NCI-H1105 (cell line): ENCODE measurements at places on chromosomes 13 and 19.

- DNase-seq, result no peak
Measured at GRCh38 chr13:101346161-101346560, 70.1 kb downstream of the NALCN start.

GRCh38 chr13:34361560-34361959 lies 543.6 kb downstream of the RFC3 start:
- DNase-seq, result no peak

DNA sequence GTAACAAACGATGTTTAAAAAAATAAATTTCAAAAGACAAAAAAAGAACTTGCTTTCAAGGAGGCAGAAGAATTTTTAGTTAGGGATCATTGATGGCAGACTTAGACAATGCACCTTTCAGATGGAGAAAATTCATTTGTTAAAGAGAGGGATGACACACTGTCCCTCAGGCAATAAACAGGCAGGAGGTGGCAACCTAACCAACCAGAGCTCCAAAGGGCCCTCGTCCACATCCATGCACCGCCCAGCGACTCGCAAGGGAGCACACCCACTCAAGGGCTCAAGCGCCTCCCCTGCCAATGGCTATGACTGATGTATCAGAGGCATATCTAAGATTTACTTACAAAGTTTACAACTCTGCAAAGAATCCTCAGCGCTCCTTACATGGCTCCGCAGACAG lies 81.9 kb downstream of the TUBGCP3 start:
- no peak for DNase-seq

DNA sequence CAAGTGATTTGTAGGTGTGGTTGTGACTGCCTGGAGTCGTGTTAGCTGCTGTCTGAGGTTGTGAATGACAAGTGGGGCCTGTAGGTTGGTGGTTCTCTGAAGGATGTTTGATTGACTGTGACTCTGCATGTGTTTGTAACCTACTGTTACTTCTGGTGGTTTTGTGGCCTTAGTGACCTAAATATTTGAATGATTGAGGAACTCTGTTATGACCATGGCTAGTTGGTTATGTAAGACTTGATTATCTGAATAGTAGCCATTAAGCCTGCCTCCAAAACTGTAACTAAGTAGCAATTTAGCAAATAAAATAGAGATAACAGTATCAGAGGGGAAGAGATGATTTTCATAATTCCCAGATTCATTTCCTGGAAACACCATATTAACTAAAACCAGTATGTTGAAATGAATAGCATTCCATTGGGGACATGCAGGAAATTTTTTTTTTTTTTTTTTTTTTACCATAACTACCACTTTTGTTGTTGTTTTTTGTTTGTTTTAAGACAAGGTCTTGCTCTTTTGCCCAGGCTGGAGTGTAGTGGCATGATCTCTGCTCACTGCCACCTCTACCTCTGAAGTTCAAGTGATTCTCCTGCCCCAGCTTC lies 865 bp downstream of the ZNF382 start:
- no peak for DNase-seq

DNA sequence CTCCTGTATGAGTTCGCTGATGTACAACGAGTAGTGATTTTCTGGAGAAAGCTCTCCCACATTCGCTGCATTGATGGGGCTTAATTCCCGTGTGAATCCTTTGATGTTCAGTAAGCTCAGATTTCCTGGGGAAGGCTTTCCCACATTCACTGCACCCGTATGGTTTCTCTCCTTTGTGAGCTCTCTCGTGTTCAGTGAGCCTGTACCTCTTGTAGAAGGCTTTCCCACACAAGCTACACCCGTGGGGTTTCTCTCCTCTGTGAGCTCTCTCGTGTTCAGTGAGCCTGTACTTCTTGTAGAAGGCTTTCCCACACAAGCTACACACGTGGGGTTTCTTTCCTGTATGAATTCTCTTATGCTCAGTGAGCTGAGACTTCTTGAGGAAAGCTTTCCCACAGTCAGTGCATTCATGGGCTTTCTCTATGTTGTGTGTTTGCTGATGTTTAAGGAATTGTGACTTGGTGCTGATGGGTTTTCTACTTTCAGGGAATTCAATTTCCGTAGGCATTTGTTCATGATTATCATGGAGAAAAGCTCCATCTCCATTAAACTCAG lies 3.5 kb upstream of the ZNF577 start:
- no peak for DNase-seq

GRCh38 chr19:3981736-3982681 lies 3.3 kb downstream of the EEF2 start:
- DNase-seq, result no peak

DNA sequence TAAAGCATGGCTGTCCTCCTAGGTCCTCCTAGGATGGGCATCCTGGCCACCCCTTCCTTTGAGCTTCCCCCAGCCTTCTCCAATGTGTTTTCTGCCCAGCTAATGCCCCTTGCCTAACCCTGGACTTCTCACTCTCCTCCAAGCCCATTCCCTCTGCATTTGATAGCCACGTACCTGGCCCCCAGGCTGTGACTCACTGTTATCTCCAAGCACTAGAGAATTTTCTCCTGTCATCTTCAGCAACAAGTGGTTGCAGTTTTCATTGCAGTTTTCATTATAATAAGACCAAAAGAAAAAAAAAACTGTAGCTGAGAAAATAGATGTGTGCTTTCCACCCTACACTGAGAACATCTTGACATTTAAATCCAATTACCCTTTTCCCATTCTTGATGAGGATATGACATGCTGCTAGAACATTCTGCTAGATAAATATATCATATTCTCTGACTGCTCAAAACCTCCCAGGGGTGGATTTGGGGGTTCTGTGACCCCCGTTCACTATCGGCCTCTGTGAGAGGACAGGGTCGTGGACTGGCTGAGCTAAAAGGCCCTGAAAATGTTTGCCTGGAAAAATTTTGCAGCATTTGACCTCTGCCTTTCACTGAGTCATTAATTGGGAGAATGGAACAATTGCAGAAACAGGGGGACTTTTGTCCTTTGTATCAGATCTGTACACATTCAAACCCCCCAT lies 58.8 kb upstream of the KCTD15 start:
- no peak for DNase-seq

DNA sequence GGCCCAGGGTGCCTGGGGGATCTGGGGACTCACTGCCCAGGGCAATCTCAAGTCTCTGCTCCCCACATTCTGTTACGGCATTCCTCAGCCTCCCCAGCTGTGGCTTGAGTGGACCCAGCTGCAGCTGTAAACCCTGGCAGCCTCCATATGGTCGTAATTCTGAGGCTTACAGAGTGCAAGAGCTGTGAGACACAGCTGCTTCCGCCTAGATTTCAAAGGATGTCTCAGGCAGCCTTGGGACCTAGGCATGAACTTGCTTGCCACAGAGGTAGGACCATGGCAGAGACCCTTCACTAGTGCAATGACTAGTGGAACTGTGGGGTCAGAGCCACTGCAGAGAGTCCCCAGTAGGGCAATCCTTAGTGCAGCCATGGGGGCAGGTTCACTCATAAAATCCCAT lies 297.5 kb downstream of the ENOX1 start:
- no peak for DNase-seq

GRCh38 chr19:1799695-1800342 lies 12.3 kb downstream of the ATP8B3 start:
- peak; percentile 31 for DNase-seq

DNA sequence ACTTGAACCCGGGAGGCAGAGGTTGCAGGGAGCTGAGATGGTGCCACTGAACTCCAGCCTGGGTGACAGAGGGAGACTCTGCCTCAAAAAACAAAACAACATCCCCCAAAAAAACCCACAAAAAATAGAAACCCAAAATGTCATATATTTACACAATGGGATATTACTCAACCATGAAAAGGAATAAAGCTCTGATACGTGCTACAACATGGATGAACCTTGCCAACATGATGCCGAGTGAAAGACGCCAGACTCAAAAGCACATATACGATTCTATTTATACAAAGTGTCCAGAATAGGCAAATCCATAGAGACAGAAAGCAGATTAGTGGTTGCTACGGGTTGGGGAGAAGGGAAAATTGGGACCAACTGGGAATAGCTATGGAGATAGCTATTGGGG lies 2.1 kb upstream of the TPRX1 start:
- DNase-seq, result no peak

GRCh38 chr13:99214232-99214631 lies 13.6 kb downstream of the UBAC2 start:
- DNase-seq, result no peak

- DNase-seq, result no peak
Measured at GRCh38 chr19:10826846-10827245, 9.2 kb downstream of the TMED1 start.

- DNase-seq, result no peak
Measured at GRCh38 chr13:92901739-92902138, 324.9 kb upstream of the GPC6 start.

DNA sequence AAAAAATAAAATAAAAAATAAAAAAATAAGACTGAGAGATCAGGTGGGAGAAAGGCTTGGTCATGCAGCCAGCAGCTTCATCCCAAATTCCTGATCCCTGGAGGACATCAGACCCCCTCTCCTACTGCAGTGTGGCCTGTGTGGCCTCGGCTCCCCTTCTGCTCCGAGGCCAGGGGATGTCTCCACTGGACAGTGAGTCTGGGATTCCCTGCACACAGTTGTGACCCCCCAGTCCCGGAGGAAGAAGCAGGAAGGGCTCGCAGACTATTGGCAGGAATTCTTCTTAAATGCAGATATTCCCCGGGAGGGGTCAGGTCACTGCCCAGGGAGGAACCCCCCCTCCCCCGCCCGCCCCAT lies 41.9 kb downstream of the ZNF627 start:
- no peak for DNase-seq

- no peak for DNase-seq
Measured at GRCh38 chr19:27779954-27780353, 1433.0 kb downstream of the UQCRFS1 start.

- no peak for DNase-seq
Measured at GRCh38 chr13:44052780-44053184, 173.1 kb downstream of the LACC1 start.

GRCh38 chr19:39183104-39183503 lies 13.7 kb upstream of the NCCRP1 start:
- DNase-seq, result no peak

GRCh38 chr19:6373813-6374108 lies 1.2 kb downstream of the ALKBH7 start:
- DNase-seq, result no peak

DNA sequence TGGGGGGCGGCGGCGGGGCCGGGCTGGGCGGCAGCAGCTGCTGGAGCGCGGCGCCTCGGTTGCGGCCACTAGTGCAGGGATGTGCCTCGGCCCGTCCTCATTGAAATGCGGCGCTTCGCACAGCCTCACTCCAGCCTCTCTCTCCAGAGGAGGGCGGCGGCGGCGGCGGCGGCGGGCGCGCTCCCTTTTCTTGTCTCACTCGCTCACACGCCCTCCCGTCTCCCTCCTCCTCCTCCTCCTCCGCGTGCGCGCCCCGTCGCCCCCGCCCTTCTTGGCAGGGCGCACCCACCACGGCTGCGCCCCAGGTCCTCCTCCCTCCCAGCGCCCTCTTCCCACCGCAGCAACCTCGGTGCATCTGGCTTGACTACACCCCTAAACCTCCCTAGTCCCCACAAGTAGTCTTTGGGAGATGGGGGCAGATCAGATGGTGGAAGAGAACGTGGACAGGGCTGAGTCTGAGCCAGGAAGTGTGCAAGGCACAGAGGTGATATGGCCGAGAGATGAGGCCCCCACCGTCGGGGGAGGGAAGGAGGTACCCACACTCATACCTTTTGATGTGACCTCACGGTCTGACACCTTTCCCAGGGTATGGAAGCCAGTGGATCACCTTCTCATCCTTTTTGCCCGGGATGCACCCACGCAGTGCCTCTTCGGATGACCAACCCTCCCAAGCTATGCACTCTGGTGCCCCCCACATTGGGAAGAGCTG lies at the start of gene DCLK1:
Gene DCLK1 (minus strand): TSS at position 161 of the 709 bp plus-strand sequence.
- DNase-seq, result peak; percentile 62

- DNase-seq, result no peak
Measured at GRCh38 chr19:48663667-48664066, 9.2 kb downstream of the NTN5 start.

GRCh38 chr13:102033386-102033785 lies 368.5 kb downstream of the FGF14 start:
- DNase-seq, result no peak

- peak; percentile 32 for DNase-seq
Measured at GRCh38 chr13:44153496-44153895, 220.1 kb upstream of the SERP2 start.

DNA sequence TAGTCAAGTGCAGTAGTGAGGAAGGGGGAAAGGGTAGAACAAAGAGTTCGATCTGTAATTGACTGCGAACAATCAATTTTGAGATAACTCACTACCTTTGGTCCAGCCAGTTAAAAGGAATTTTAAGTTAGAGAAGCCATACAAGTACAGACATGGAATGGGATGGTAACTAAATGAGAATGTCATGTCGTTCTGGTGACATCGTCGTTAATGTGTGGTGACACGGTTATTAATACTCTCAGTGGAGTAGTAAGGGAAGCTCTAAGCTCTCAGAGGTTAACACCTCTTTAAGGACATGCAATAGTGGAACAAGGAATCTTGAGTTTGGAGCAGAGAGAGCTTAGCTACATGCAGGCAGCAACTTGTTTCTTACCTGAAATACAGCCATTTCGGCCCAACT lies 154.9 kb upstream of the KLF12 start:
- no peak for DNase-seq

GRCh38 chr13:94239135-94239534 lies 240.3 kb downstream of the DCT start:
- DNase-seq, result no peak

DNA sequence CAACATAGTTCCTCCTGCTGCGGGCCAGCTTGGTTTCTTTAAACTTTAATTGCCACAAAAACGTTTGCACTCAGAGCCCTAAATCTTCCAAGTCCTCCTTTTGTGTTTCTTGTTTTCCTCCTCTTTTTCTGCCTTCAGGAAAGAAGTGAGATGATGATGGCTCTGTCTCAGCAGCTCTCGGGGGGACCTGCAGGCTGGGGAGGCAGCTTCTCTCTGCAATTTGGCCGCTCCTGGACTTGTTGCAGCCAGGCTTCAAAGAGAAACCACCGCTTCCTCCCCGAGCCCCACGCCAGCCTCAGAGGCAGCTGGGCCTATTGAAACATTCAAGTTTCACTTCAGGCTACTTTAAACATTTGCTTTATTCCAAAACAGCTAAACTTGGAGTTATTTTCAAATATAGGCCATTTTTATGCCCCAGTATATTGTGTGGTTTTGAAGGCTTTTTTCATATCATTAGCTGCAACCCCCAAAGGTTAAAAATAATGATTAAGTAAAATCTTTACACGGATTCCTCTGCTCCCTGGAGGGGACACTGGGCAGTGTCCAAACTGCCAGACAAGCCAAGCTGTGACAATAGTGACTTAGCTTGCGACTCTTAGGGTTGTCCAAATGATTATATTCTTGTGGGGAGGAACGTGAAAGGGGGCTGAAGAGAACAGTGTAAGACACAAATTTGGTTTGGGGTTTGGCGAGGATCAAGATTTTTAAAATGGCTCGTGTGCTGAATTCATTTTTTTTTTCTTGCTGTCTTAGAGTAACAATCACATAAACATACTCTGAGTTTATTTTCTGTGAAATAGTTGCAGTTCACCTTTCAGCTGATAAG lies 330.8 kb downstream of the DLEU7 start:
- no peak for DNase-seq

GRCh38 chr19:49807058-49807903 lies 5.8 kb downstream of the FUZ start:
- no peak for DNase-seq

GRCh38 chr13:112161521-112162301 lies 94.8 kb downstream of the SOX1 start:
- no peak for DNase-seq

GRCh38 chr19:8342684-8343482 lies at the start of gene KANK3:
Gene KANK3, minus strand, starts transcription at chr19:8343262. Its CDS starts 5,434 bp downstream, at chr19:8337828.
- DNase-seq, result peak; percentile 81
